ENCODE measurements at places on chromosomes 12 and 14.

DNA sequence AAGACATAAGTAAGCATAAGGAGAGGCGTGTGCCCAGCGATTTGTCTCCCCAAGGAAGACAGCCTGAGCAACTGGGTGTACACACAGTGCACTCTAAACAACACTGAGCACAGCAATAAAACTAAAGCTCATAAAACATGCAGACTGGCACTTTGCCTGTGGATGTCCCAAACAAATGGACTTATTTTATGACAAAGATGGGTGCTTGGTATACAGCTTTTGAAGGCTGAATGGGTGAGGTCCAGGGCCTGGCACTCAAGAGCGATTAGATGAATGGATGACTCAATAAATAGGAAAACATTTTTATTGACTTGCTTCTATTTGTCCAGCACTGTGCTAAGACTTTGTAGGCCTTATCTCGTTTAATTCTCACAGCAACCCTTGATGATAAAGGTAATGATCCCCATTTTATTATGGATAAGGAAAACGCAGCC lies 28.5 kb downstream of the LGMN start:
- no peak for DNase-seq

GRCh38 chr12:43730283-43730682 lies 28.3 kb downstream of the PUS7L start:
- no peak for DNase-seq

GRCh38 chr14:93007225-93007997 lies 84.5 kb downstream of the CHGA start:
- DNase-seq: no peak

DNA sequence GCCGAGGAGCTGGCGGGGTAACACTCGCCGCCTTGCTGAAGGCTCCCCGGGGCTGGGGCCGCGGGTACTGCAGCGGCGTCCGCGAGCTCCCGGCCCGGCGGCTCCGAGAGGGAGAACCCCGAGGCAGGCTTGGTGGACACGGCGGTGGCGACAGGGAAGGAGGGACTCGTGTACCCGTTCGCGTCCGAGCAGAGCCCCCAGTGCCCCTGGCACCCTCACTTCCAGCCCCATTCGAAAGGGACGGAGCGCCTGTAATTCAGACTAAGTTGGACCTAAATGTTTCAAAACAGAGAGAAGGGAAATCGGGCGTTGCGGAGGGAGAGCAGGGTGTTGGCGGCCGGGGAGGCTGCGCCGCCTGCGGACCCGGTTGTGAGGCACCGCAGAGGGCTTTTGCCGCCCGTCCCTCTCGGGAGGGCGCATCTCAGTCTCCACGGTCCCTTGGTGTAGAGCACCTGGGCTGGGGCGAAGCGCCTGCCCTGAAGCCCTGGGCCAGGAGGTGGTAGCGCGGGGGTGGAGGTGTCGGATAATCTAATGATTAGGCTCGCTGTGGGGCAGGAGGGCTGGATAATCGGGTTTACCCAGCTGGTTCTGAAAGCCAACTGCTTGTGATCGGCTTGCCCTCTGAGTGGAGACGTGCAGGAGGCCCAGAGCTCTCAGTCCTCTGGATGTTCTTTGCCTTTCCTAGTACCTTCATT lies 771 bp downstream of the DAAM1 start:
- peak; percentile 30 for DNase-seq

DNA sequence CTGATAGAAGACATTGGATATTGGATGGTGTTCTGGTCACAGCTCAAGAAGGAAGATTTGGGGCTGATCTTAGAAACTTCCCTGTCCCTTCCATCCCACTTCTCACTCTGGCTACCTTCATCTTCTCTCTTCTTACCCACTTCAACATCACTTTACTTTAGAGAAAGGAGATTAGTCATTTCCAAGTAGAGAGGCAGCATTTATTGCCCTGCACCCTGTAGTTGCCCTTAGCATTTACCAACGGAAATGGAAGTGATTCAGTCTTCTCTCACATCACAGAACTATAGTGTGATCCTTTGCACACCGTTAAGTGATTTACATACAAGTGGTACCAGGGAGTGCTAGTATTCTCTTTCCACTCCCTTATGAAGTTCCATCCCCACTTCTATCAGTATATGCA lies 52.4 kb downstream of the PHLDA1 start:
- no peak for DNase-seq

GRCh38 chr12:77999074-77999715 lies 168.5 kb downstream of the NAV3 start:
- no peak for DNase-seq

DNA sequence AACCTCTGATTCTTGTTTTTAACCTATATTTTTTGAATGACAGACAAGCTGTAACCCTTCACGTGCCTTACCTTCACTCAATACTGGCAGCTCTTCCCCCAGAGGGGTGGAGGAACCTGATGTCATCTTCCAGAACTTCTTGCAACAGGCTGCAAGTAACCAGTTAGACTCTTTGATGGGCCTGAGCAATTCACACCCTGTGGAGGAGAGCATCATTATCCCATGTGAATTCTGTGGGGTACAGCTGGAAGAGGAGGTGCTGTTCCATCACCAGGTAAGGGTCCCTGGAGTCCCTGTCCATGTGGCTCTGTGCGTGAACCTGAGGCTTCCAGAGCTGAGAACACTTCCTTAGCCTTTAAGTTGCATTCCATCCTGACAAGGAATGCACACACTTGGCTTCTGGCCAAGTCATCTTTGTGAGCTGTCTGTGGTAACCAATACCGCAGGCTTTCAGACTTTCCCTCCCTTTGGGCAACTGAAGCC lies 22.7 kb downstream of the TRAFD1 start:
- no peak for DNase-seq

DNA sequence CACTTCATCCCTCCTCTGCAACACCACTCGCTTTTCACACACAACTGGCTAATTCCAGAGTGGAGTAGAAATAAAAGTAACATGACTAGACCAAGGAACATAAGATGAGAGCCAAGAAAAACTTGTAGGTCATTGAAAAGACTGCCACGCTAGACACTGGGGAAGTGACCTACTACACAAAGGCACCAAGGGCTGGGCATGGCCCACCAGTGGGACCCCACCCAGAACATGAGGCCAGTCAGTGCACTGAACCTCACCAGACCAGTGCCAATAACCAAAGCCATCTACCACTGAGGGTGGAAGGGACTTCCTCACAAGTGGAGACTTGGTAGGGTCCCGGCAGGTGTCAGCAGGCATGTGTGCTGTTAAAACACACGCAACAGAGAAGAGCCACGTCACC lies 19.7 kb downstream of the FBLN5 start:
- no peak for DNase-seq

- DNase-seq: no peak
Observed at GRCh38 chr12:75606151-75606550, 94.7 kb upstream of the KRR1 start.

DNA sequence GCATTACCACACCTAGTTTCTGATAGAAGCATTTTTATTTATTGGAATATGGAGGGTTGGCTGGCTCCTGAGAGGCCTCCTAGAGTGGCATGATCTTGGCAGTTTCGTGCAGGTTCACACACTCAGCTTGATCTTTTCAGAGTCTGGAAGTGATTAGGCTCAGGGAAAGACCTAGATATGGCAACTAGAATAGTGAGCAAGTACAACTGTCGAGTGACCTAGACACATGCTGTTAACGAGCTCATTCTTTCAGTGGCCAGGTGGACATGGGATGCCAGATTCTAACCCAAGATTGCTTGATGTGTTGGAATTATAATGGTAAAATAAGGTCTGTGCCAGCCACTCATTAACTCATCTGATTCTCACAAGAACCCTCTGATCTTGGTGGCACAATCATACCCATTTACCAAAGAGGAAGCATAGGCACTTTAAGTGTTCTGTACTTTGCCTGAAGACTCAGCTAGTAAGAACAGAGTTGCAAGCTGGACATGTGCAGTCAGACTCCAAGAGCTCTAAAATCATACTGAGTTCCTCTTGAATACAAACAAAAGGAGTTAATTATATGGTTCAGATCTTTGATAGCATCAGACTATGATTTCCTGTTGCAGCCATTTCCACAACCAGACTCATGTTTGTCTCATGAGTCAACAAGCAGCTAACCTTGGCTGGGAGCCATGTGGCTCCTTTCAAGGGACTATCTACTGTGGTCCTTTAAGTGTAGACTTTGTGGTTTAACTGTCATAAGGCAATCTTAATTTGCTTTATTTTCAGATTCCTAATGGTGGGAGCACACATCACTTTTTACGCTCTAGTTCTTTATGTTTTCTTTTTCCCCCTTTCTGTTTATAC lies 144.2 kb downstream of the PLEKHA5 start:
- DNase-seq: peak; percentile 90

DNA sequence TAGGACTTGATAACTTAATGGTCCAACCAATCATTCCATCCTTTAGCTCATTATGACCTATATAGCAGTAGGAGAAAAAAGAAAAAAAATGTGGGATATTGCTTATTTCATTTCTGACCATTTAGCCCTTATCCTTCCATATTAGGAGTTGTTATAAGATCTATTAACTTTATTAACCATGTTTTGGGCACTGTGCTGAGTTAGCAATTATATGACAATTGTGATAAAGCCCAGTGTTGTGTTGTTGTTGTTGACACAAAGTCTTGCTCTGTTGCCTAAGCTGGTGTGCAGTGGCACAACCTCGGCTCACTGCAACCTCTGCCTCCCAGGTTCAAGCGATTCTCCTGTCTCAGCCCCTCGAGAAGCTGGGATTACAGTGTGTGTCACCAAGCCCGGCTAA lies 569.7 kb upstream of the FOXG1 start:
- no peak for DNase-seq

DNA sequence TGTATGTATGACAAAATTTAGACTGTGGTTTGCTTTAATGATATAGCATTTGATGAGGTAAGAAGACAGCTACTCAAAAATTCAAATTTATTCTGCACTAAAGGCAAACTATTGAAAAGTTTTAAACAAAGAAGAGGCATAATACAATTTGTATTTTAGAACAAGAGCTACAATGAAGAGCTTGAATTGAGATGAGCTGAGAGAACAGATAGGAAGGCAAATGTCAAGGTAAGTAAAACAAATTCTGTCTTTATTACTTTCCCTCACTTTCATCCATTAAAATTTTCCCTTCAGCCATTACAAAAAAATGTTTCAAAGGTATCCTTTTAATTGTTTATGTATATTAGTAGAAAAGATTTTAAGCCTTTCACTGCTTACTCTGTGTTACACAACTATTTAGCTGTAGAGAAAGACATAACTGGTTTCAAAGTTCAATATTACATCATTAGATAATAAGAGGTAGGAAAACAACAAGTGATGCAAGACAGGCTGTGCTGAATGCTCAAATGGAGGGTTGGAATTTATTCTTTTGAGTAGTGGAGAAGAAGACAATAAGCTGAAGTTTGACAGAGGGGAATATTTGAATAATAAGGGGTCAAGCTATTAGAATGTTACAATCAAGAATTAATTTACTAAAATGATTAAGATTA lies 1334.1 kb downstream of the FSCB start:
- DNase-seq: no peak

- no peak for DNase-seq
Observed at GRCh38 chr14:81138429-81138828, 82.3 kb downstream of the GTF2A1 start.

DNA sequence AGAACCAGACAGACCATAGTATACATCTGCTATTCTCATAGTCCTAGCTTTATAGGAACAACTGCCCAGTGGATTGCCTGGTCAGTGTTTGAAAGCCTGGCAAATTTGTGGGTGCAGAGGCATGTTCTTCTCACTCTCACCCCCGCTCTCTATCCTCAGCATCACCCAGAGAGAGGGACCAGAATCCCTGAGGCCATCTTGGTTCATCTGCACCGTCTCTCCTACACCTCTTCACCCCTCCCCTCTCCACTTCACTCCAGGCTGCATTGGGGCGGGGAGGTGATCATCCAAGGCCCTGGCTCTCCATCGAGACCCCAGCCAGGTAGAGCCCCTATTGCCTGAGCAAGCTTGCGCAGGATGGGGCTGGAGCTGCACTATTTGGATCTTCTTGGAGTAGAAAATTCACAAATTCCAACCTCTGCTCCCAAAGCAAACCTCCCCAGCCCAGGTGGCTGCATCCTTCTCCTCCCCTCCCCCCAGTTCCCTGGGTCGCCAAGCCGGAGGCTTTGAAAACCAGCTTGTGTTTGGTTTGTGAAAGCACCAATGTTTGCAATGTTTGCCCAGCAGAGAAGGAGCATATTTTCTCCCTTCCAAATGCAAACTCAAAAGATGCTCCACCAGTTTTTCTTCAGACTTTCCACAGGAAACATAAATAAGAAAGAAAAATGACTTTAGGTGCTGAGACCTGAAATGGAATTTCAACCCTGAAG lies 18.6 kb upstream of the COL2A1 start:
- no peak for DNase-seq

Measured in BE2C (cell line).